Hair follicle dermal papilla cell (primary cell): ENCODE measurements at places on chromosomes 7 and 10. TPM values are rescaled to one million over a fixed set of nuclear protein-coding genes. Genes with fewer than 3 reads are reported as not detected.

The CXCL12 gene
- 269 and 307 TPM in 2 replicates for total RNA-seq

The NKX1-2 gene
- total RNA-seq = 0.16 TPM in 1 of 2 replicates, not detected in the other

The VWA2 gene
- total RNA-seq = 0.16 TPM in 1 of 2 replicates, not detected in the other

The TAS2R4 gene
- 0.61 and 0.81 TPM in 2 replicates for total RNA-seq

The TFR2 gene
- total RNA-seq = 0.49 and 1.1 TPM in 2 replicates

The NPFFR1 gene
- total RNA-seq = not detected in 2 replicates

The CDK5 gene
- total RNA-seq = 12.2 and 12.4 TPM in 2 replicates
